ENCODE measurements at places on chromosomes 2 and 18. TPM values are rescaled to one million over a fixed set of nuclear protein-coding genes. Genes with fewer than 3 reads are reported as not detected.

Gene MDH1B
- 2.3 TPM for total RNA-seq

DNA sequence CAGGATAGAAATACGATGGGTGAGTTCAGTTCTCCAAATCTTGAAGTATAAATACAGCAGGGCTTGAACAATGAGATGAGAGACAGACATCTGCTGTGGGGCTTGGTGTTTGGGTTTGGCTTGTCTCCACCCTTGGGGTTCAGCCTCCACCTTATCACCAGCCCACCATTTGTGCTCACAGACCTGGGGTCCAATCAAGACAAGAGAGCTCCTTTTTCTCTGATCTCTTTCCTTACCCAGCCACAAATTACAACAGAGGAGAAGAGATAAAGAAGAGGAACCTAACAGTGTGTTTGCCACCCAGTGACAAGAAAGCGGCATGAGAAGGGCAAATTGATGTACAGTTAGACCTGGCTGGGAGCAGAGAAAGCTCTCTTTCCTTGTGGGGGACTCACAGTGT, 204.5 kb upstream of the CXCR4 start:
- no peaks in the 10 kb centered on the region for H3K36me3 ChIP-seq
- no peak for DNase-seq
- H3K27ac ChIP-seq: no peak overlapping the region

DNA sequence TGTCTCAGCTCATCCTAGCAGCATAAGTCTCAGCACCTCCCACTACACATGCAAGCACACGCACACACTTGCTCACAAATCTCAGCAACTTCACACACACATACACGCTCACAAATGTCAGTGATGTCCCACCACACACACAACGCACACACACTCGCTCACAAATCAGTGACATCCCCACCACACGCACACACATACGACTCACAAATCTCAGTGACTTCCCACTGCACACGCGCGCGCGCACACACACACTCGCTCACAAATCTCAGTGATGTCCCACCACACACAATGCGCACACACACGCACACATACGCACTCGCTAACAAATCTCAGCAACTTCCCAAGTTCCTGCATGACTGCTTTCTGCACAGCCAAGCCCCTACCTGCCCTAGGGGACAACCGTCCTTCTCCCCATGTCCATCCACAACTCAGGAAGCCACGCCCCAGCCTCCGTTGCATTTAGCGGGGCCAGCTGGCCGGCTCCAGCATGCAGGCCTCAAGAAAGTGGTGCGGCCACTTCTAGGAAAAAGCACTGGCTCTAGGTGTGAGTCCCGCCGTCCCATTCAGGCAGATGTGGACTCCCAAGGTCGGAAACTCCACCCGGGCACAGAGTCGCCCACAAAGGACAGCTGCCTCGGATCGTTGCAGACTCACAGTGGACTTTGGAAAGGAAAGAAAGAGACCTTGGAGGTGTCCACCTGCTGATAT, 180.1 kb upstream of the SALL3 start:
- no peaks in the 10 kb centered on the region for H3K36me3 ChIP-seq
- no peak overlapping the region for H3K27ac ChIP-seq
- no peak overlapping the region for H3K4me3 ChIP-seq
- no peaks in the 10 kb centered on the region for H3K27me3 ChIP-seq
- H3K4me1 ChIP-seq: no peaks in the 10 kb centered on the region
- no peak for DNase-seq

DNA sequence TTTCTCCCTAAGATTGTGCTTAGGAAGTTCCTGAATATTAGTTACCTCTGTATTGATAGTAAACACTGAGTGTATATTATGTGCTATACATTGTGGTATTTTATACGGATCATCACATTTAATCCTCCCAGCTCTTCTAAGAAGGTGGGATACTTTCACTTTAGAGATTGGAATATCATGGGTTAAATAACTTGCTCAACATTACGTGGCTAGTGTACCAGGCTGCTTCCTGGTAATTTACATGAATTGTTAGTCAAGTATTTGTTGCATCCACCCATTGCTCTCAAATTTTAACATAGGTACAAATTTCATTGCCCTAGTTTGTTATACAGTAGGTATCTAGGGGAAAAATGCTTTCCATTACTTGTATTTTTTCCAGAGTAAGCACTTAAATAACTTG, 21.4 kb downstream of the FAM98A start:
- no peak overlapping the region for H3K4me3 ChIP-seq
- DNase-seq: no peak
- no peaks in the 10 kb centered on the region for H3K4me1 ChIP-seq
- no peak overlapping the region for H3K27ac ChIP-seq

DNA sequence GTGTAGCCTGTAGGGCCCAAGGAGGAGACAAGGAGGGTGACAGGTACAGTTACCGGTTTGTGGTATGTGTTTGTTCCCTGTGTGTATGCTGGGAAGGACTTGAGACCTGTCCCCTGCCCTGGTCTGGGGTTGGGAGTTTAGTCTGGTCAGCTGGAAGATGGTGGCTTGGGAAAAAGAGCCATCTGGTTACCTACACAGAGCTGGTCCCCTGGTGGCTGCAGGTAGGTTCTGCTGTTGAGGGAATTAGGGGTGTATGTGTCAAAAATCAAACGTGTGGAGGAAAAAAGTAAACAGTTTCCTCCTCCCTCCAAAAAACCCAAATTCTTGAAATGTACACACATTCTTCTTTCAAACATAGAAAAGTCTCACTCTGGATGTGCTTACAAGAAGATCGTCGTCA, 24.3 kb downstream of the PTMA start:
- H3K36me3 ChIP-seq: no peaks in the 10 kb centered on the region
- no peak overlapping the region for H3K27ac ChIP-seq
- H3K4me3 ChIP-seq: no peak overlapping the region

Gene FOXI3
- not detected for total RNA-seq

GRCh38 chr2:44722026-44722625, 219.4 kb upstream of the SIX3 start:
- no peak overlapping the region for H3K27ac ChIP-seq
- H3K4me1 ChIP-seq: no peaks in the 10 kb centered on the region
- no peak for DNase-seq
- H3K36me3 ChIP-seq: no peaks in the 10 kb centered on the region

Gene ASXL3
- total RNA-seq: 22.4 TPM

GRCh38 chr2:207142461-207142860, 23.3 kb downstream of the KLF7 start:
- no peaks in the 10 kb centered on the region for H3K36me3 ChIP-seq
- no peaks in the 10 kb centered on the region for H3K27me3 ChIP-seq
- no peak overlapping the region for H3K4me3 ChIP-seq
- peaks cover 23% of the 10 kb centered on the region for H3K4me1 ChIP-seq

DNA sequence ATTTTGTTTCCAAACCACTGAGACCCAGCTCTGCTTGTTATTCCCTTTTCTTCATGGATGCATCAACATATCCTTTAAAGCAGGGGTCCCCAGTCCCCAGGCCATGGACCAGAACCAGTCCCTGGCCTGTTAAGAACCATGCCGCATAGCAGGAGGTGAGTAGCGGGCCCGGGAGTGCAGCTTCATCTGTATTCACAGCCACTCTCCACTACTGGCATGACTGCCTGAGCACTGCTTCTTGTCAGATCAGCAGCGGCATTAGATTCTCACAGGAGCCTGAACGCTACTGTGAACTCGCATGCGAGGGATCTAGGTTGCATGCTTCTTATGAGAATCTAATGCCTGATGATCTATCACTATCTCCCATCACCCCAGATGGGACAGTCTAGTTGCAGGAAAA, 1.6 kb upstream of the POLI start:
- no peaks in the 10 kb centered on the region for H3K27me3 ChIP-seq
- no peaks in the 10 kb centered on the region for H3K36me3 ChIP-seq
- no peak overlapping the region for H3K27ac ChIP-seq
- peaks cover 5% of the 10 kb centered on the region for H3K4me1 ChIP-seq

- no peak overlapping the region for H3K27ac ChIP-seq
- no peaks in the 10 kb centered on the region for H3K27me3 ChIP-seq
- no peak for DNase-seq
- peaks cover 5% of the 10 kb centered on the region for H3K4me1 ChIP-seq
- H3K36me3 ChIP-seq: no peaks in the 10 kb centered on the region
These were observed 105.5 kb downstream of the ZEB2 start for GRCh38 chr2:144414324-144414845.

- no peaks in the 10 kb centered on the region for H3K27me3 ChIP-seq
- DNase-seq: no peak
- H3K4me1 ChIP-seq: peaks cover 4% of the 10 kb centered on the region
- H3K36me3 ChIP-seq: no peaks in the 10 kb centered on the region
These were observed 11.6 kb upstream of the ALLC start for GRCh38 chr2:3646446-3646845.

DNA sequence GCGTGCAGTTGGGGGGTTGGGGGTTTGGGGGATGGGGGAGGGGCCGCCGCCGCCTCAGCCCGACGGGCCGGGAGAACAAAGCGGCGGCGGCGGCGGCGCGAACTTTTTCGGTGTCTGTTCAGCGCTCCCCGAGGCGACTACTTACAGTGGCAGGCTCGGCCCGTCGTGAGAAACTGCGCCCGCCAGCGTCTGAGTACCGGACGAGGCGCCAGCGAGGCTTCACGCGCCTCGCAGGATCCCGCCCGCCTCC, 172 bp downstream of the PRKD3 start:
- H3K4me3 ChIP-seq: peak overlapping the region; percentile 62
- H3K36me3 ChIP-seq: no peaks in the 10 kb centered on the region
- H3K4me1 ChIP-seq: peaks cover 2% of the 10 kb centered on the region
- peak overlapping the region; percentile 90 for H3K27ac ChIP-seq
- DNase-seq: peak; percentile 88
- H3K27me3 ChIP-seq: no peaks in the 10 kb centered on the region

Gene MGAT4A
- total RNA-seq: 14.7 TPM

DNA sequence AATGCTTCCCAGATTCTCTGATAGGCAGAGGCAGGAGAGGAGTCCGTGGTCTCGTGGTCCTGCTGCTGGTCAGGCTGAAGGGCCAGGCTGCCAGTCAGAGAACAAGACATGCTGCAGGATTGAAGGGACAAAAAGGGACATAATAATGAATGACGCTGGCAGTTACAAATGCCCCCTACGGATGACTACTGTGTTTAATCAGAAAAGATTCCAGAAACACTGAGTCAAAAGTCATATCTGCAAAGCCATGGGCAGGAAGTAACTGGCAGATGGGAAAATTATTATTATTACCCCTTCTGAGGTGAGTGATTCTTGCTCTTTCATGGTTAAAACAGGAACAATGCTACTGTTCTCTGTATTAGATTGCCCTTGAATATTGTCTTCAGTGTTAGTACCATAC, 19.0 kb downstream of the LCT start:
- no peak overlapping the region for H3K4me3 ChIP-seq
- H3K27me3 ChIP-seq: no peaks in the 10 kb centered on the region
- no peaks in the 10 kb centered on the region for H3K36me3 ChIP-seq
- no peak for DNase-seq
- H3K4me1 ChIP-seq: no peaks in the 10 kb centered on the region

Gene DAPL1
- total RNA-seq: 4.3 TPM

GRCh38 chr18:45106331-45106774, 425.7 kb downstream of the SETBP1 start:
- H3K27me3 ChIP-seq: no peaks in the 10 kb centered on the region
- no peak overlapping the region for H3K27ac ChIP-seq

GRCh38 chr2:68839260-68839833, 31.9 kb downstream of the BMP10 start:
- no peaks in the 10 kb centered on the region for H3K36me3 ChIP-seq
- DNase-seq: no peak
- H3K4me3 ChIP-seq: no peak overlapping the region
- H3K4me1 ChIP-seq: no peaks in the 10 kb centered on the region

DNA sequence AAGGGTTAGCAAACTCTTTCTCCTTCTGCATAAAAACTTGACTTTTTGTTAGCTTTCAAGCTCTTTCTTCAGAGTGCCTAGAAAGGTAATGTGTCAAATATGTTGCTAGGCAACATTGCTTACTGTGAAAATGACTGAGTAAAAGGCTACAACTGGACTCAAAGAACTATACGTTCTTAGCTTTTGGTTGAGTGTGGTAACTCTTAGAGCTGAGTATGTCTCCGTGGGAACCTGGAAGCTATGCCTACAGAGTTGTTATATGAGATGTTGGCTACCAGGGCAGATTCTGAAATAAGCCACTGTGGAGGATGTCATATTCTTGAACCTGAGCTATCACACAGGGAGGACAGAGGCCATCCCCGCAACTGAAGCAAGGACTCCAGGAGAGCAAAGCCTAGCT, 105.5 kb downstream of the ARL6IP6 start:
- no peak overlapping the region for H3K27ac ChIP-seq
- no peak for DNase-seq
- H3K4me3 ChIP-seq: no peak overlapping the region
- no peaks in the 10 kb centered on the region for H3K27me3 ChIP-seq

- H3K4me3 ChIP-seq: no peak overlapping the region
- no peak for DNase-seq
- no peaks in the 10 kb centered on the region for H3K27me3 ChIP-seq
- no peak overlapping the region for H3K27ac ChIP-seq
- no peaks in the 10 kb centered on the region for H3K4me1 ChIP-seq
These were observed 1167.9 kb downstream of the DSC3 start for GRCh38 chr18:29874519-29875098.

DNA sequence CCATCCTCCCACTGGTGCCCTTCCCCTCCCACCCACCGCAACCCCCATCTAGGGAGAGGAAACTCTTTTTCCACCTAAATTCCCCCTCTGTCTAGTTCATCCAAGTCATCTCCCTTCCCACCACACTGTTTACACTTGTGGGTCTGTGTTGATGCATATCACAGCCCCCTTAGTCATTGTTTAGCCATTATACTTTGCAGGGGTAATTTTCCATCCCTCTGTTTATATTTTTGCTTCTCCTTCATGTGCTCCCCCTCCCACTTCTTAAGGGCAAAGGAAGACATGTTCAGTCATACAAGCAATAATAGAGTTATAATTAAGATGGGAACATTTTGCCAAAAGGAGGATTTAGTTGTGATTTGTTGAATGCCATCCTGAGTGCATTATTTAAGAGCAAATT, 187.8 kb upstream of the TNP1 start:
- no peak overlapping the region for H3K4me3 ChIP-seq
- H3K27me3 ChIP-seq: no peaks in the 10 kb centered on the region
- no peak for DNase-seq
- H3K27ac ChIP-seq: no peak overlapping the region
- no peaks in the 10 kb centered on the region for H3K36me3 ChIP-seq
- peaks cover 5% of the 10 kb centered on the region for H3K4me1 ChIP-seq

Gene ITGB6
- total RNA-seq: 0.36 TPM

GRCh38 chr18:22032392-22032961, 136.9 kb upstream of the GATA6 start:
- no peak overlapping the region for H3K27ac ChIP-seq
- H3K36me3 ChIP-seq: no peaks in the 10 kb centered on the region
- no peak overlapping the region for H3K4me3 ChIP-seq
- no peak for DNase-seq
- H3K4me1 ChIP-seq: no peaks in the 10 kb centered on the region
